ENCODE measurements at places on chromosomes 11 and 22.

- no peak for DNase-seq
Measured at GRCh38 chr22:31544481-31545480, 48.4 kb downstream of the SFI1 start.

DNA sequence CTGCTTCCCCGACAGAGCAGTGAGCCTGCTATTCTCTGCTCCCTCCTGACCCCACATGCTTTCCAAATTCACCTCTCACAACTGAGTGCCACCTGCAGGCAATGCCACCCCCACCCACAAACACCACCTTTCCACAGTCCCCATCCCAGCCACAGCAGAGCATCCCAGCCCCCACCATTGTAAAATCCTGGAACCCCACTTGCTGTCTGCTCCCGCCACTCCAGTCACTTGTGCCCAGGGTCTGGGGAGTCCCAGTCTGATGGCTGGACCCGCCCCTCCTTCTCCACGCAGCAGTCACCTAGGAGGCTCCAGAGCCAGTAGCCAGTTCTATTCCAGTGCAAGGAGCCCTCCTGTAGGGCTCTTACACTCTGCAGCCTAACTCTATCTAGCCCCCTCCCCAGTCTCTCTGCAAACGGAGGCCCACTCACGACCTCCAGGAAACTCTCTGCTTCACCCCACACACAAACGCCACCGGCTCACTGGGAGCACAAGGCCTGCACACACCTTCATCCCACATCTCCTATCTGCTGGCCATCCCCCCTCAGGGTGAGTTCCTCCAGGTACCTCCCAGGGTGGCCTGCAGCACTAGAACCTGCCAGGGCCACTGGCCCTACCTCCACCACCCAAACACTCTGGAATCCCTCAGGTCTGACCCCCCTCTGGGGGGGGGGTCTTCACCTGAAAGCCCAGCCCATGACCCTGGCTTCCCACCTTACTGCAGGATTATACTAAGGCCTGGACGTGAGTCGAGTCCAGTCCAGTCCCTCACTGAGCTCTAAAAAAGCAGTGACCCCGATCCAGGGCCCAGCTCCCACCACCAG lies 1.4 kb downstream of the GNB1L start:
- DNase-seq, result no peak

DNA sequence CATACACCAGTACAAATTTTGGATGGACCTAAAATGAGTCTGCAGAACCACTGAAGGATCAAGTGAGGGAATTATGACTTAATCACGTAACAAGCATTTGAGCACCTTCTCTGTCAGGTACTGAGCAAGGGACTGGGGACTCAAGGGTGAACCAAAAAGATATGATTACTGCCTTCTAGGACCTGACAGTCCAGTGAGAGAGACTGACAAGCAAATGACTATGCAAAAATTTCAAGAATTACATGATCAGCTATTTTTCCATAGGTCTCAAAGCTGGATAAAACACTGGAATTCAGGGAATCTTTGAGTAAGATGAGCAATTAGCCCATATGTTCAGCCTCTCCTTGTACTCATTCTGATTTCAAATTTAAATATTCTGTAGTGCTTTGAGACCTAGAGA lies 5.2 kb upstream of the STT3A start:
- no peak for DNase-seq

DNA sequence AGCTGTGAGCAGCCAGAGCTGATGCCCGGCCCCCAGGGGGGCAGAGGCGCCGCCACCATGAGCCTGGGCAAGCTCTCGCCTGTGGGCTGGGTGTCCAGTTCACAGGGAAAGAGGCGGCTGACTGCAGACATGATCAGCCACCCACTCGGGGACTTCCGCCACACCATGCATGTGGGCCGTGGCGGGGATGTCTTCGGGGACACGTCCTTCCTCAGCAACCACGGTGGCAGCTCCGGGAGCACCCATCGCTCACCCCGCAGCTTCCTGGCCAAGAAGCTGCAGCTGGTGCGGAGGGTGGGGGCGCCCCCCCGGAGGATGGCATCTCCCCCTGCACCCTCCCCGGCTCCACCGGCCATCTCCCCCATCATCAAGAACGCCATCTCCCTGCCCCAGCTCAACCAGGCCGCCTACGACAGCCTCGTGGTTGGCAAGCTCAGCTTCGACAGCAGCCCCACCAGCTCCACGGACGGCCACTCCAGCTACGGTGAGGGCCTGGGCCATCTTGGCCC lies 6.1 kb downstream of the CDC42EP1 start:
- no peak for DNase-seq
